ENCODE measurements at places on chromosomes 3 and 15. TPM values are rescaled to one million over a fixed set of nuclear protein-coding genes. Genes with fewer than 3 reads are reported as not detected.

Gene B2M
- 774 TPM for total RNA-seq

Gene ARIH1
- total RNA-seq = 52.1 TPM

Gene PDZRN3
- total RNA-seq = 41.9 TPM

GRCh38 chr3:33690341-33690740 lies 27.7 kb downstream of the CLASP2 start:
- peaks cover 4% of the 10 kb centered on the region for H3K36me3 ChIP-seq
- H3K4me1 ChIP-seq = no peaks in the 10 kb centered on the region
- H3K4me3 ChIP-seq = no peak overlapping the region
- no peak overlapping the region for H3K27ac ChIP-seq
- H3K27me3 ChIP-seq = no peaks in the 10 kb centered on the region

DNA sequence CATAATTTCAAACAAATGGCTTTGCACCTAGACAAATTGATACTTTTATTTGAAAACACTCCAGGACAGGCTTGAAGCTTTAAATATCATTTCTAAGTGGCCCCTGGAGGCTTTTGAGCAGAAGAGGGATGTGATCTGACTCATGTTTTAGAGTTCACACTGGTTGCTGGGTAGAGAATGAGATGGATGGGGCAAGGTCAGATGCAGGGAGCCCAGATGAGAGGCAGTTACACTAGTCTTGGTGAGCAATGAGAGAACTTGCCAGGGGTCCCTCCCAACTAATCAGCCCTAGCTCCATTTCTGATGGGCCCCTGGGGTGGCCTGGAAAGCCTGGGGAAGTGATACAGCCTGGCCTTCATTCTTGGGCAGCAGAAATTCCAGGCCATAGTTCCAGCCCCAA lies 190.4 kb downstream of the MEGF11 start:
- H3K27me3 ChIP-seq = no peaks in the 10 kb centered on the region
- H3K36me3 ChIP-seq = no peaks in the 10 kb centered on the region
- H3K4me3 ChIP-seq = no peak overlapping the region

- no peaks in the 10 kb centered on the region for H3K36me3 ChIP-seq
- H3K4me1 ChIP-seq = no peaks in the 10 kb centered on the region
- H3K27ac ChIP-seq = no peak overlapping the region
- no peak overlapping the region for H3K4me3 ChIP-seq
Measured at GRCh38 chr3:128984596-128984995, 9.3 kb downstream of the CFAP92 start.

DNA sequence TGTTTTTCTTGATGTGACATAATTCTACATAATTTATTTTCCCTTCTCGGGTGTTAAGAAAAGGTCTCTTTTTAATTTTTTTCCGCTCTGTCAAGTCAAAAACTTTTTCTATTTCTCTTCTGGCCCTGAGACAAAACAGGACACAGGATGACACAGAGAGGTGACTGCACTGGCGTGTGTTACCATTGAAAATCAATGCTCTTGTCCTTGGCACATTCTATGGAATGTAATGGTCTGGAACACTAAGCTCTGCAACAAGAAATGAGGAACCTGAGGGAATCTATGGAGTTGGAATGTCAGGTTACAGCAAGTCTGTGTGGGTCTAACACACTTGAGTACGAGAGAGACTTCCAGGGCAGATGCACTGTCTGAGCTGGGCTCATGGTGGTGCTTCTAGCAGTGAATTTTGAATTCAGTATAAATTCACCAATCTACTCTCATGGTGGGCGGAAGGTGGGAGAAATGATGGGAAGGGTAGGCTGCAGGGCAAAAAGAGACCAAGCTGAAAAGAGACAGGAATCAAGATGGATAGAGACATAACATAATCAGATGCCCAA lies 508.3 kb downstream of the TUSC7 start:
- DNase-seq = no peak
- no peaks in the 10 kb centered on the region for H3K36me3 ChIP-seq
- H3K4me3 ChIP-seq = no peak overlapping the region
- no peaks in the 10 kb centered on the region for H3K27me3 ChIP-seq

Data from body of pancreas (tissue), 4 donors.